ENCODE measurements at places on chromosomes 2 and 18.

DNA sequence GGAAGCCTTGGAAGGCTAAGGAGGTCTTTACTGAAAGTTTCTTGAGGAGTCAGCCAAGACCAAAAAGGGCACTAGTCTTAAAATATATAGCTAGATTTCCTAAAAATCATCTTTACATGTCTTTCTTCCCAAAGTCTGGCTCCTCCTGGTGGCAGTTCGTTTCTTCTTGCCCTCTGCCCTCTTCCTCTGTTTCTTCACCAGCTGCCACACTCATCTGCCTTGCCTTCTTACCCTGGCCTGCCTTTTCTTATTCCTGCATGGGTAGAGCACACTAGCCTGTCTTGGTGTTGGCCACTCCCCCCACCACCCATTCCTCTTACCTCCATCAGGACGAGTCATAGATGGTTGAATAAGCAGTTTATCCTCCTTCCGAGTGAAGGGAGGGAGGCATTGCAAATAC, 129.8 kb downstream of the RAPGEF4 start:
- no peak for DNase-seq

DNA sequence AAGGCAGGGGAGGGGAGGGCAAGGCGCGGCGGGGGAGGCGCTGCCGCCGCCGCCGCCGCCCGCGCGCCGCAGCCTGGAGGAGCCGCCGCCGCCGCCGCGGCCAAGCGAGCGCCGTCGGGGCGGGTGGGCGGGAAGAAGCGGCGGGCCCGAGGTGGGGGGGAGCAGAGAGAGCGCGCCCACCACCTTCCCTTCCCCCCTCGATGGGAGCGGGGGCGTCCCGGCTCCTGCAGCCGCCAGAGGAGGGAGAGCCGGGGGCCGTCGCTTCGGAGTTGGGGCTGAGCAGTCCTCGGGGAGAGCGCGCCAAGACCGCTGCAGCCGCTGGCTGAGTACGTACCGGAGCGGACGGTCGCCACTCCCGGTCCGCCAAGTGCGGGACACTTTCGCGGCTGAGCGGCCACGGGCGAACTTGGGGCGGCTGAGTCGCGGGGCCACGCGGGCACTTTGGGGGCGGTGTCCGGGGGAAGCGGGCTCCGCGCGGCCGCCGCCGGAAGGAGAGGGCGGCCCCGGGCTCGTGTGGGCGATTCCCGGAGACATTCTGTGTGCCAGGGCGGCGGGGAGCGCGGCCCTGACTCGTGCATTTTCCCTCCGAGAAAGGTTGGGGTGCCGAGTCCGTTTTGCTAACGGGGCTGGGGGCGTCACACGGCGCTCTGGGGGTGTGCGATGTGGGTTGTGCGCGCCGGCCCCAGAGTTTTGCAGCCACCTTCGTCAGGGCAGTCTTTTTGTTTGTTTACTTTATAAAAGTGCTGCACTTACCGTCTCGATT, at the start of gene NAB1:
NAB1 (plus strand) TSS at position 49 of the 763 bp plus-strand sequence. CDS start 10,094 bp downstream, outside the sequence.
- peak; percentile 83 for DNase-seq

GRCh38 chr2:88808652-88809051, 117.2 kb downstream of the RPIA start:
- DNase-seq: no peak

DNA sequence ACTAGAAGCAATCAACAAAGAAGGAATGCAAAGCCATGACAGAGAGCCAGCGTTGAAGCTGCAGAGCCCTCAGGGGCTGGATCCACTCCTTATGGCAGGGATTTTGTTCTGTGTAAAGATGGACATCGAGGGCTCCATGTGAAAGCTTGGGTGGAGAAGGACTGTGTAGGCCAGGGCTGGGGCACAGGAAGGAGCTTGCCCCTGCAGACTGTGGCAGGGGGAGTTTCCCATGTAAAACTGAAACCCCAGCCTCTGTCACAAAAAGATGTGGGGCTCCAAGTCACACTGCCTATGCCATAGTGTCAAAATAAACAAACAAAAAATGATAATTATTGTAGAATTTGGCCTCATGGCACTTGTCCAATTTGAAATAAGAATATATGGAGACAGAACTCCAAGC, 408.7 kb upstream of the HS6ST1 start:
- no peak for DNase-seq

DNA sequence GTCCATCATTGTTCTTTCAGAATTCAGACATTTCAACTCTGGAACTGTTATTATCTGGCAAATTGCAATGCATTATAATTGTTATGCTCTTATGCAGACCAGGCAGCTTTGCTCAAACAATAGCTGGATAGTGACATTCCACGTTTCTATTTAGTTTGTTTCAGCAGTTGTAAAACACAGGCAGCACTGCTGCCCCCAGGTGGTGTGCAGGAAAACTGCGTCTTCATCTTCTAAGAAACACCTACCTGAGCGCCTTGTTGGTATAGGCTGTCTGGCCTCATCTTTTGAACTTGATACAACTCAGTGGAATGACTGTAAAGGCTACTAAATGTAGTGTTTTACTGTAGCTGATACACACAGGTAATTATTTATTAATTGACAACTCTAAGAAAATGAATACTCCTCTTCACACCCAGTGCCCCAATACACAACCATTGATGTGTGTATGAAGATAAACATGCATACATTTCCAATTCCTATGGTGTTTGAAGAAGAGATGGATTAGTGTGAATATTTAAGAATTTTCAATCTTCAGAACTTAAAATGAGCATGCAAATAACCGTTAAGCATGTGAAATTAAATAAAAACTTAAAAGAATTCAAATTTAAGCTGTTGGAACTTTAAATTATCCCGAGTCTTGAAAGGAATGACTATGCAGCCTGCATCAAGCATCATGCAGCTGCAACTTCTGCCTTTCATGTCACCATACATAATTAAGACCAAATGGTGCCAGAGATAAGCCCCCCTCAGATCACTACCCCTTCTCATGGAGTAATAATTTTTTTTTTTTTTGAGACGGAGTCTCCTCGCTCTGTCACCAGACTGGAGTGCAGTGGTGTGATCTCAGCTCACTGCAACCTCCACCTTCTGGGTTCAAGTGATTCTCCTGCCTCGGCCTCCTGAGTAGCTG, 85.6 kb downstream of the CD8B2 start:
- DNase-seq: no peak

DNA sequence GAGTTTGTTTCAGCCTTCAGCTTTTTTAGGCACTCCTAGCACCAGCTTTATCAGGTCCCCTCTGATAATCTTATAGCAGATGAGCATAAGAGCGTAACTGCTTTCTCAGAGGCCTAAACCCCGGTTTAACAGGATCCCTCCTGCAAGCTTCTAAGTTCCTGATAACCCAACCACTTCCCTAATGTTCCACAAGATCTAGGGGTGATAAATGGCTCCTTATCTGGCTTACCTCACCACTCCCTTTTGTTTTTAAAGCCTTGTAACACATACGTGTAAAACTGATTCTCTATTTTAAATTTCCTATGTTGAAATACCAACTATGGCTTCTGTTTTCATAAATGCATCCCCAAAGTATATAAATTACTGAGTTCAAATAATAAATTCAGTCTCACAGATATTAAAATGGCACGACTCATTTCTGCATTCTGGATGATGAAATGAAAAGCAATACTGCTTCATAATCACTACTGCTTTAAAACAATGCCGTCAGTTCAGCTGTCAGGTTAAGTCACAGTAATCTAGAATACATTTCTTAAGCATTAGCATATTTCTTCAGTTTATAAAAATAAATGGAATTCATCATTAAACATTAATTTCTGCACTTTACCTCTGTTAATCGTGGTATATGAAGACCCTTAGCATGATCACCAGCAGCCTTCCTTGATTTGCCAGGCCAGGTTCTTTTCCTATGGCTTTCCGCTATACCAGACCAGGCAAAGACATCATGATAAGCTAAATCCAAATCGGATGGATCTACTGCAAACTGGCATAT, 126.3 kb downstream of the C2orf74 start:
- DNase-seq: no peak

GRCh38 chr2:164792316-164793170, 49.1 kb downstream of the COBLL1 start:
- DNase-seq: no peak

DNA sequence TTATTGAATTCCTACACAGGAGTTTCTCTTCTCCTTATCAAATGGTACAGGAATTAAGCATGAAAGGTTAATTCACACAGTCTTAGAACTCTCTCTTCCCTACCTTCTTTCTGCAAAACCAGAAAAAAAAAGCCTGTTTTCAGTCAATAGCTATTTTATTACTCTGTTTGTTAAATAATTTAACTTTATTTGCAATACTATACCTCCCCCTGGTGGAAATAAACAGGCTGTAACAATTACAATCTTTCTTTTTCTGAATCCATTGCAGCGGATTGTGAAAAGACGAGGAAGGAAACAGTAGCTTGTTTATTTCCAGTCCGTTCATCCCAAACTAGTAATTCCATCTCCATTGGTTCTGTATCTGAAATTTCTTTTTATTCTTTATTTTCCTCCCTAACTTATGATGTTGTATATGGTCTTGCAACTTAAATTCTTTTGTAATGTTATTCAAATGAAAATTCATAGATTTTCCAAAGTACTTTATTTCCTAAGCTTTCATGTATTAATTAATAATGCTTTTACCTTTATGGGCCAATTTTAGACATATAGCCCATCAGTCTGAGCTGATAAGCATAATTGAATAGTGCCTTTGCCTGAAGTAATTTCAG, 165.2 kb downstream of the SH3BP4 start:
- DNase-seq: no peak

GRCh38 chr2:122634256-122634655, 878.8 kb downstream of the TSN start:
- DNase-seq: no peak

- no peak for DNase-seq
These were observed 275.0 kb downstream of the TNS1 start for GRCh38 chr2:217727801-217728200.

- no peak for DNase-seq
These were observed 61.4 kb downstream of the SP3 start for GRCh38 chr2:173903601-173904394.

- peak; percentile 51 for DNase-seq
These were observed 1.6 kb downstream of the TSHZ1 start for GRCh38 chr18:75211953-75212750.

DNA sequence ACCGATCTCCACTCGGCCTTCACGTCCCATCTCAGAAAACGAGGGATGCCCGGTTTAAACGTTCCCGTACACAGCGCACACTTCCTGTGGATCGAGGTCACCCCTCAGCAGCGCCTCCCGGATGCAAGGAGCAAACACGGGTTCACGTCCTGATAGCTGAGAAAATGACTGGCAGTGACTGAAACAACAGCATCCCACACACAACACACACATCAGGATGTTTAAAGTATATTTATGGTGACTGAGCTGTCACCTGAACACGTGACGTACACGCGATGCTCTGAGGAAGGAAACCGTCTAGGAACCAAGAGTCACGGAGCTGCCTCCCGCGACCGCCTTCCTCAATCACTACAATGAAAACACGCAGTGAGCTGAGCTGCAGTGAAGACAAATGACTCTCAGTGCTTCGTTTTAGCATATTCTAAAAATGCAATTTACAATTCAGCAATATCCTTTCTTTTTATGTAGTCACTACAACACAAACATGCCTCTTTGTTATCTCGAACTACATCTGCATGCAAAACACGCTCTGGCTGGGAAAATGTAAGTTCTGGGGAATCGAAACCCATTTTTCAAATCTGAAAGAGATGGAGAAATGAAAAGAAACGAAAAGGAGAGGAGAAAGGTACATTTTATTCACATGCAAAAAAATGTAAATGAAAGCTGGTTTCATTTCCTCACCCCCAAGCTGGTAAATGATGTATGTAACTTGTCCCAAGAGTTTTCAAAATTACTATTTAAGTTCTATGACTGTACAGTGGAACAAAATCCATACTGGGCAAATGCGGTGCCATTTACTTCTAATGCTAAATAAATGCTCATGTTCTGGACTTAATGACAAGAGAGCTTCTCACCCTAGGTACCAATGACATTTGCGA, 19.8 kb downstream of the HDAC4 start:
- DNase-seq: peak; percentile 65

GRCh38 chr2:104786821-104787220, 67.1 kb upstream of the POU3F3 start:
- no peak for DNase-seq

DNA sequence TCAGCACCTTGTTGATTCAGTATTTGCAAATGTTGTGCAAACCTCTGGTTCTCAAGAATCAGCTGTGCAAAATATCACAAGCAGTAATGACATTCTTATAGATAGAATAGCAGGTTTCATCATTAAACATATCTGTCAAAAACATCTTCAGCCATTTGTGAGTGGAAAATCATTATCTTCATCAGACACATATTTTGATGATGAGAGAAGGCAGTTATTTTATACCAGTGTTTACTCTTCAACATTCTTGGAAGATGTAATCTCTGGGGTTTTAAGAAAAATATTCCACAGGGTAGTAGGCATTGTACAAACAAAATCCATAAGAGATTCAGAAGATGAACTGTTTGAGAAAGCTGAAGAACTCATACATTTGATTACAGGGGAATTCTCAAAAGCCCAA, 64.3 kb downstream of the FSIP2 start:
- no peak for DNase-seq
